Vagina (tissue), 2 donors: ENCODE measurements at places on chromosomes 4 and X.

- DNase-seq = no peak
These were observed 41.7 kb downstream of the DCUN1D4 start for GRCh38 chr4:51884606-51885005.

- DNase-seq = peak; percentile 85
These were observed 106.4 kb downstream of the RTL5 start for GRCh38 chrX:72025236-72025770.

DNA sequence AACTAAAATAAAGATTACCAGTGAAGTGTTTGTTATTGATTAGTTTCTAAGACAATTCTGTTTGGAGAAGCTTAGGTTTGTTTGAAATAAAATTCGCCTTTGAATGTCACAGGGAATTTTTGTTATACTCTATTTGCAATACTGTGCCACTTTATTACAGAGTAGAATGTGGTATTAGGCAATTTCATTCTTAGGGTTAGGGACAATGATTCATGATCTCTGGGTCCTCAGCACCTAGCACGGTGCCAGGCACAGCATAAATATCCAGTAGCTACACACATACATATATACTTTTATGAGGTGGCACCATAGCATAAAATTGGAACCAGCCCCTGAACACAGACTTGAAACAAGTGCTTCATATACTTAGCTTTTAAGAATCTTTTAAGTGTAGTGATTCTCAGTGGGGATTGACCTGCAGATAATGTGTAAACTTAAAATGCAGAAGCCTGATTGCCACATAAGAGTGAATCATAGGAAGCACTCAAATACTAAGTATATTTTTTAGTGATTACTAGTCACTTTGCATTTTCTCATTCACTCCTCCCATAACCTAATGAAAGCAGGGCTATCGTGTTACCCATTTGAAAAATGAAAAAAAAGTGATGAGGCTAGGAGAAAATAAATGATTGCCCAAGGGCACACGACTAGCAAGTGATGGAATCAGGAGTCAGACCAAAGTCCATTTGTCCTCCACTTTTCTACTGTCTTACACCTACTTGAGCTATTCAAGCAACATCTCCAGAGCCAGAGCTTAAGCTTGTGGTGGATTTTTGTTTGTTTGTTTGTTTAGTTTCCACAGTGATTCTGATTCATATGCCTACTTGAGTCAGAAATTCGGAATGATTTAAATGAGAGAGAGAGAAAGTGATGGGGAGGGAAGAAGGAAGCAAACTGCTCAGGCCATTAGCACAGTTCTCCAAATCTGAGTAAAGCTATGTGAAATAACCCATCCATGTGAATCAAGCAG lies 366.0 kb upstream of the FGF13 start:
- DNase-seq = no peak

- DNase-seq = no peak
These were observed 913.3 kb downstream of the PDHA2 start for GRCh38 chr4:96753216-96753615.

DNA sequence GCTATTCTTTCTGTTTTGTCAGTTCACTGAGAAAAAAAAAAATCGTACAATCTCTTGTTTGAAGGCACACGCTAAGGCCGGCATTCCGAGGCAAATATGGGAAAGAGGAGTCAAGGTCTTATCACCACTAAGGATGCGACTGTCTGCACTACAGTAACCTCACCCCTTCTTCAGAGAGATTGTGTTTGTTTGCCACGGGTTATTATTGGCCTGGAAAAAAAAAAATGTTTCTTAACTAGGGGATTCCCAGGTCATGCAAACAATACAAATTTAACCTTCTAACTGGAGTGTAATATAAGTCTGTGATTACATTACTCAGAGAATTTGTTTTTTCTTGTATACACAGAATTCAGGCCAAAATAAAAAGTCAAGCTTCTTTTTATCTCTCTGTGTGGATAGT lies 168.3 kb downstream of the TMA16 start:
- DNase-seq = no peak

GRCh38 chrX:1334854-1335253 lies 1.7 kb upstream of the IL3RA start:
- no peak for DNase-seq

GRCh38 chr4:99383399-99383798 lies 30.9 kb upstream of the ADH1C start:
- no peak for DNase-seq

GRCh38 chrX:31497086-31497485 lies 425.2 kb upstream of the FTHL17 start:
- DNase-seq = no peak

- DNase-seq = no peak
These were observed 39.3 kb downstream of the TMEM150C start for GRCh38 chr4:82522472-82522871.

DNA sequence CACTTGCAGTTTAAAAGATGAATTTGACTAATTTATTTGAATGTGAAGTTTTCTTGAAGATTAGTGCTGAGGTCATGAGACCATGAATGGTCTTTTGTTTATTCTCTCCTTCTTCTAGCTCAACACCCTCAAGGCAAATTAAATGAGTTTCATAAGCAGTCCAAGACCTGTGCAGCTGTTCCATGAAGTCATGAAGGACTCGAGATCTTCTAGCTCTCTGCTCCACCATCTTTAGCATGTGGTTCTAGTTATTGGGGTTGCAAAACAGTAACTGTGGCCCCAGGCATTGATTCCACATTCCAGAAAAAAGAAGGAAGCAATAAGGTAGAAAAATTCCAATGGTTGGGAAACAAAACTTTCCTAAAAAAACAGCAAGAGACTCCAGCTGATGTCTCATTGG lies 84.2 kb upstream of the HS3ST1 start:
- no peak for DNase-seq

DNA sequence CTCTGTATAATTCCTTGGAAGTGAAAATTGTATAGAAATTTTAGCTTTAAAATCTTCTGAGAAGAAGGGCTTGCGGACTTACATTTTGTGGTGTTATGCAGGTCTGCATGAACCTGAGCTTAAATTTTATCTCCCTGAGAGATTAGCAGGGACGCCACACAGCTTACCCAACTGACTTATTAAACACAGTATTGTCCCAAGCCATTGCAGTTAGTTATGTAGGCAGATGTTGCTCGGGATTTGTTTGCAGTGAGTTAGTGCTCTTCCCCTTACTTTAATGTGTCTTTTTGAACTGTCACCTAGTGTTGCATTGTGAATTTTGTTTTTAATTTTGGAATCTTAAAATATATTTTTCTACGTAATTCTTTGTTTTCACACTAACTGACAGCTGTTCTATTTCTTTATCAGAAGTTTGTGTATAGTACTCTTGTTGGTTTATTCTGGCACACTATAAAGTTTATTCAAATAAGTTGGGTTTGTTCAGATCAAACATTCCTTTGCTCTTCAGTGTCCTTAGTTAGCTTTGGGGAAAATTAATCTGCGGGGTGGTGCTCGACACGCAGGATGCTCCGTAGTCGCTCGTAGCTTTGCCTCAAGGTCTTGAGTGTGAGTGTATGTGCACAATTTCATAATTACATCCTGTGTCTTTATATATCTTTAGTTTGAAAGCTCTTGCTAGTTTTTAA lies 145.4 kb downstream of the STIM2 start:
- DNase-seq = no peak

- DNase-seq = no peak
These were observed 71.8 kb downstream of the METTL14 start for GRCh38 chr4:118756958-118757357.

DNA sequence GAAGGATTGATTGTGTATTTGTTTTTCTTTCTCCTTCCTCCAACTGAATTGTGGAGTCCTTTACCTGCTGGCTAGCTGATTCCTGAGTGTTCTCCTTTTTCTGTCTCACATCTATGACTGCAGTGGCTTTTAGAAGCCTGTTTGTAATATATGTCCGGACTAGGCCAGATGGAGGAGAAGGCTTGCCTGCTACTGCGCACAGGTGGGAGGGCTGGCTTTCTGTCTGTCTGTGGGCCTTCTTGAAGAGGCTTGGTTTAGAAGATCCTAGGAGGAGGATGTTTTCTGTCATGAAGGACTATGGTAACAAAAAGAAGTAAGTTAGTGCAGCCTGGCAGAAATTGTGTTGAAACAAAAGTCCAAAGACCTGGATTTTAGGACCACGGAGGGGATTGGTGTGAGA lies 8.5 kb downstream of the PPP1R3F start:
- DNase-seq = no peak

DNA sequence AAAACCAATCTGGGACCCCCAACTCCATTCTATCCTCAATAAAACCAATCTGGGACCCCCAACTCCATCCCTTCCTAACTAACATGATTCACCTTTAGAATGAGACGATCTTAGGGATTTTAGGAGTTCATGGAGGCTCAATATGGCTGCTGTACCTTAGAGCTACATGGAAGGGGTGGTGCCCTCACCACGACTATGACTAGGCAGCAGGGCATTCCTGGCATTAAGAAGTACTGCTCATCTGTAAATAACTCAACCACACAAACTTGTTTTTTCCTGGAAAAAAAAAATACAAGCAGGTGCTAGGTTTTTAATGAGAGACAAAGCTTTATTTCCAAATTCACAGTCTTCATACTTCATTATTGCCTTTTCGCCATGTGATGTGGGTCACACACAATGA lies 346.5 kb upstream of the FAT1 start:
- no peak for DNase-seq

GRCh38 chr4:61556277-61556676 lies 356.2 kb downstream of the ADGRL3 start:
- no peak for DNase-seq
